ENCODE measurements at places on chromosomes 7 and 10.
A peak's percentile ranks its signal among the peaks of the same experiment; 100 is the strongest.

GRCh38 chr7:99459087-99459486, 6.9 kb downstream of the ATP5MF start:
- no peak for DNase-seq

GRCh38 chr7:155847821-155848435, 35.7 kb upstream of the SHH start:
- DNase-seq: no peak

DNA sequence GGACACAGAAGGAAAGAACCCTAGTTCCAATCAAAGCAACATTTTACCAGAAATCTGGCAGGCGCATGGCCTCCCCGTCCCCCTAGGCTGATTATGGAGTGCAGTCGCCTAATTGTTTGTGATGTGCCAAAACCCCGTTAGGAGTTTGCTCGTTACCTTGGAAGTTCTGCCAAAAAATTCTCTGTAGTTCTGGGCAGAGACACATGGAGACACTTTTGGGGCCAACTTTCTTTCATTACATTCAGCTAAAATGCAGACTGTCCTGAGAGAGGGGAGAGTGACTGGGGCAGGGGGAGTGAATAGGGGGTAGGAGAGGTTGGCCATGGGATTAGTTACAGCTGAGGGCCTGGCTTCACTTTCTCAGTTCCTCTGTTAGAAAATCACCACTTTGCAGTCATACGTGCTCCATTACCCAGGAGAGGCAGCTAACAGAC, 158.0 kb upstream of the NPVF start:
- DNase-seq: peak; percentile 43

DNA sequence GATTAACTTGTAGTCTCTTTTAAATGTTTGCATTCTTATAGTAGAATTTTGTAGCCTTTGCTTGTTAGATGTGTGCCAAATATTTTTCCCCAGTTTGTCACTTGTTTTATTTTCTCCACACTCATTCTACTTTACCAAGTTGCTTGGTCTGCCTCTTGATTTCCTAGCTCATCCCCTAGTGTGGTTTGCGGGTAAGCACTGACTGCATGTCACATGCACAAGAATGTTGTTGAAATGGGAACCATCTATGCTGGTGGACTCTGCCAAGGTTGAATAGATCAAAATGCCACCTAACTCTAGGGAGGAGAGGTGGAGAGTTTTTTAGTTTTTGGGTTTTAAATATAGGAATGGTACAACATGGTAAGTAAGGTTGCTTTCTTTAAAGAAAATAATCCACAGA, 47.6 kb downstream of the FZD1 start:
- DNase-seq: no peak

DNA sequence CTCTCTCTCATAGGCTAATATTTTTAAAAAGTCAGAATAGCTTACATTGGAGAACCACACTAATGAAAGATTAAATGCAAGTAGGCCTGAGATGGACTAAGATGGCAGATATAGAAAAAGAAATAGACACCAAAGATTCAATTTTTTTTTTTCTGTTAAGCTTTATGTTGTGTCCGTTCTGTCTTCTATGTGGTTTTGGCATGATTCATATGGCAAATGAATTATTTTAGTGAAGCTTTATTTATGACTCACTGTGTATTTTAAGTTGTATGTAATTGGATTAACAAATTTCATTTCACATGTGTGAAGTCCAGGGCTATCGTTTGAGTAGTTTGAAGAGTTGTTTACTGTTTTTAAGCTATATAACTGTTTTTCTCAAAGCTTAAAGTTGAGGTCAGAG, 214.8 kb downstream of the CAMK1D start:
- DNase-seq: no peak
